ENCODE measurements at places on chromosomes 4 and X. TPM values are rescaled to one million over a fixed set of nuclear protein-coding genes. Genes with fewer than 3 reads are reported as not detected.

DNA sequence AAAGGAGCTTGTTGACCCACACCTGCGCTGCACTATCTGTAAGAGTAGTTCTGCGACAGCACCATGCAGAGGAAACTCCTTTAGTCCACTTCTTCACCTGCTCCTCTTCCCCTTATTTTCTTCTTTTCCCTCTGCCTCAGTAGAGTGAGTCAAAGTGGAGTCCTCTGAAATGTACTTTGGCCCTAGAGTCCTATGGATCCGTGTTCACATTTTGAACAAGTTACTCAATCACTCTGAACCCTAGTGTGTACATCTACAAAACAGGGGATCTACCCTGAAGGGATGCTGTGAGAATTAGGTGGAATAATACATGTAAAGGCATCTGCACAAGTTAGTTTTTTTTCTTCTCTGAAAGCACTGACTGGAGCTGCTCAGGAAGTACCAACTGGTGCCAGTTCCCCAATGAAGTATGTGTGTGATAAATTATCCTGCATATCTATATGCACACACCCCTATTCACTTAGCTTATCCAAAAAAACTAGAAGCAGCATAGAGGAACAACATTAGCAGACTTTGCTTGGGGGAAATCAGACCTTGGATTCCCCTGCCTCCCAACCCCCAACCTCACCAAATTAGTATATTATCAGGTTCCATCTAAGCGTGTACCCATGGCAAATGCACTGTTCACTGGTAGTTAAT, 118.5 kb upstream of the FAM9C start:
- DNase-seq = no peak

DNA sequence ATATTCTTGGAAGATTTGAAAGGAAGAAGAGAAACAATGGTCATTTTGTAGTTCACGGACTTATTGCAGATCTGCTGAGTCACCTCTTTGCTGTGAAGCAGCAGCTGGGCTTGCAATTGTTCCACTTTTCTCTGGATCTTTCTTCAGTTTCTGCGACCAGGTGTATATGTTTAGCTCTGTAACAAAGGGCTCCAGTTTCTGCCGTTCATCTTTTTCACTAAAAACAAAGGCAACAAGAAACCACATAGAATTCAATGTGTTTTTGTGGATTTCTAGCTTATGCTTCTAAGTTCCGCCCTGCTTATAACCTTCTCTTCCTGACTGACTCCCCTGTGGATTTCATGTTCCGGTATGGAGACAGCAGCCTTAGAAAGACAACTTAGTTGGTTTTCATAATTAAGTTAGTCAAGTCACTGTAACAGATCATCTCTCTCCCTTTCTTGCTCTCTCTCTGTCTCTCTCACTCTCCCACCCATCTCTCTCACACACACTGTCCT, 121.6 kb upstream of the EPHA5 start:
- no peak for DNase-seq

DNA sequence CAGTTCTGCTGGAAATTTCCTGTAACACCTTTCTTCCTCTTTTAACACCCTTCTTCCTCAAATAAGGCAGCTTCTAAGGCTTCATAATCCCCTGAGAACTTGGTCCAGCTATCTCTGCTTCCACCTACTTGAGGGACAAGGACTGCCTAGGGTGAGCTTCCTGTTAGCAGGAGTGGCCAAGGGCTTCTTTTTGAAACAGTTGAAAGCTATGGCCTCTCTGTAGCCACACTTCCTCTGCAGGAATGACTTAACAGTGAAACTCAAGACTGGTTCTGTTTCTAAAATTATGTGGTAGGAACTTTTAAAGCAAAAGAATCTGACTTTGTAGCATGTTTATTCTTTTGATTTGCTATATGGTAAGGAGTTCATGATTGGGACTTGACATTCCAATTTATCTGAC, 108.5 kb upstream of the WDR1 start:
- no peak for DNase-seq

MID1 gene
- total RNA-seq = 2.4 TPM

IBSP gene
- total RNA-seq = not detected

DMRTC1B gene
- total RNA-seq = not detected
